ENCODE measurements at places on chromosomes 3 and 15.

DNA sequence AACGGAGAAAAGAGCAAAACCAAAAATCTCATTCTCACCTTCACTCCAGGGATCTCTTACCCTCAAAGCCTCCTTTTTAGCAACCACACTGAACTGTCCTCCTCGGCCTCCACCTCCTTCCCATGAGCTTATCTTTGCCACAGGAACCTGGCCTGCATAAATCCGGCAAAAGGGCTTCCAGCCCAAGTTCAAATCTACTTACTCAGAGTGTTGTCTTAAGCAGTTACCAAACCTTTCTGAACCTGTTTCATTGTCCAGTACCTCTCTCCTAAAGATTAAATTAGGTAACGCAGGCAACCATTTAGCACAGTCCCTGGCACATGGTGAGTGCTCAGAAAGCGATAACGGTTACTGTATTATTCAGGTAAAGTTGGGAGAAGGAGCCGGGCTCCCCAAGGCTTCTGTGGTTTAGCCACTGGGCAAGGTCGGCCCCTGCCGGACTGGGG is 777 bp downstream of the CIB1 start:
- DNase-seq, result no peak

- DNase-seq, result no peak
Measured at GRCh38 chr15:31869686-31870307, 160.5 kb upstream of the CHRNA7 start.

GRCh38 chr3:101846709-101847108 is 2.6 kb upstream of the NFKBIZ start:
- no peak for DNase-seq

DNA sequence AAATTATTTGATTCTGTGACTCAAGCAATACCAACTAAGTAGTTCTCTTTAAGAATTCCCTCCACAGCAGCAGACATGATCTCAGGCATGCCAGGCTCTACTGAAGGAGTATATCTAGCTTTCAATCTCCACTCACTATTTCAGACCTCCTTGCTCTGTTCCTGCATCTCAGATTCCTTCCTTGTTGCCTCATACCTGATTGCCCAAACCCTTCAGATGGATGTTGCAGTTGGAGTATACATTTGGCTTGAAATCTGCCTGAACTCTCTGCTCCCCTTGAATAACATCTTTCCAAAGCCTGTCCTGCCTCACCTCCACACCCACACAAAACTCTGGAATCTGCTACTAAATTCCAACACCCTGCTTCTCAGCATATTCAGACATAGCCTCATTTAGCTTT is 19.8 kb upstream of the TM4SF4 start:
- DNase-seq, result peak; percentile 71

DNA sequence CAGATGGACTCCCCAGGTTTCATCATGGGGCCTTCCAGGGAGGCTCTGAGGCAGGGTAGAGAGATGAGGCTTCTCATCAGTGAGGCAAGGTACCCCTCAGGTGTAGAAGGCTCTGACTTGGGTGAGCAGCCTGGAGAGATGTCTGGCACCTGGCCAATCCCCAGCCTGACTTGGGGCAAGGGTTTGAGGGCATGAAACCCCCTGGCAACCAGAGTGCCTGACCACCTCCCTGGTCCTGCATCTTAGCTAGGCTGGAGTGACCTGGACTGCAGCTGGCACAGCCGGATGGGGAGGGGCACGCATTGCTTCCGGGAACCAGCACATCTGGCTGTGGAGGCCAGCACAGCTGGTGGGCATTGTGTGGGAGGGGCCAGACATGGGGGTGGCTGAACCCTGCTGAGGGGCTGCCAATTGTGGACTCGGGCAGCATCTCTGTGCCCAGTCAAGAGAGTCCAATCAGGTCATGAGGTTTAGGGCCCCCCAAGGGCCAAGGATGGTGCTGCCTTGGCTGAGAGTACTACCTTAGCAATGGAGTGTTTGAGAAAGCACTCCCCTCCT is 1.9 kb downstream of the ZBTB47 start:
- DNase-seq, result no peak

GRCh38 chr15:45573961-45574629 is 13.1 kb upstream of the BLOC1S6 start:
- DNase-seq, result peak; percentile 10

DNA sequence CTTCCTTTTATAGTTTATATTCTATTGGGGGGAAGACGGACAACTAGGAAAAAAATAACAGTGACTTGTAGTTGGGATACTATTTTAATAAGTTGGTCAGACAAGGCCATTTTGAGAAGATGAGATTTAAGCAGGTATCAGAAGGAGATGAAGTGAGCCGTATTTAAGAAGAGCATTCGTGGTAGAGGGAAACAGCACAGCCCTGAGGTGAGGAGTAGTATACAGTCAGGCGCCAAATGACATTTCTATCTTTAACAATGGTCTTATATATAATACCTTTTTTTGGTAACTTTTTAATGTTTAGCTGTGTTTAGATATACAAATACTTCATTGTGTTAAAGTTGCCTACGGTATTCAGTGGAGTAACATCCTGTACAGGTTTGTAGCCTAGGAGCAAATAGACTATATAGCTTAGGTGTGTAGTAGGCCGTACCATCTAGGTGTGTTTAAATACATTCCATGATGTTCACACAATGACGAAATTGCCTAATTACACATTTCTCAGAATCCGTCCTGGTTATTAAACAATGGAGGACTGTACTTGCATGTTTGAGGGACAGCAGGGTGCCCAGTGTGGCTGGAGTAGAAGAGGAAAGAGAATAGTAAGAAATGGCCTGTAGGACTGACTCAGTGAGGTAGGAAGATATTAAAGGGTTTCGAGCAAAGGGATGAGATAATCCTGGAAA is 1.6 kb downstream of the NKTR start:
- no peak for DNase-seq

- no peak for DNase-seq
Measured at GRCh38 chr3:141462176-141462859, 24.5 kb upstream of the RASA2 start.

DNA sequence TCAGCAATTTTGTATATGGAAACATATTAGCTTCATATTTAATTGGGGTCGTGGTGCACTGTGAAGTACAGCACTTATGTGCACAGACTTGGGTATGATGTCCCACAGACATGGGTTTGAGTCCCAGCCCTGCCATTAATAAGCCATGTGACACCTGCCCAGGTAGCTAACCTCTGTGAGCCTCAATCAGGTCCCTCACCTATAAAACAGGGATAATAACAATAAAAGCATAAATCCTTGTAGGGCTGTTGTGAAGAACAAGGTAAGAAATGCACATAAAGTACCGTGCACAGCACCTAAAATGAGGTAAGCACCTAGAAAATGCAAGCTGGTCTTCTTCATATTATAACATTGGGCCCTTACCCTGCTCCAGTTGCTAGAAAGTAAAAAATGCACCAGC is 173.5 kb upstream of the WNT5A start:
- no peak for DNase-seq

DNA sequence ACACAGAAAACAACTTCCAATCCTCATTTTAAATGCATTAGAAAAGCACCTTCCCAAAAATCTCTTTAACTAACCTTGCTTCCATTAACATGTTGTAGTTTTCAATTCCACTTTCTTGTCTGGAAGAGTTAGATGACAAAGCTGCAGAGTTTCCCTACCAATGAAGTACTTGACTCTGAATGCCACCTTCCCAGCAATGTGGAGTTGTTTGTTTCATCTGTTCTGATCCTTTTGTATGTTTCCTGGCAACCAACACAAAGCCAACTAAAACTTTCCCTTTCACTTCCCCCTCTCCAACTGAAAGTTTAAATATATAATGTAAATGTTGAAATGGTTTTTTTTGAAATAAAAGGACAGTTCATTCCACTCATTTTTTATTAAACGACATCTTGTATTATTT is at the start of gene WDR49:
WDR49 (minus strand) TSS at position 183 of the 400 bp plus-strand sequence. CDS start 517 bp downstream, outside the sequence.
- DNase-seq, result no peak

DNA sequence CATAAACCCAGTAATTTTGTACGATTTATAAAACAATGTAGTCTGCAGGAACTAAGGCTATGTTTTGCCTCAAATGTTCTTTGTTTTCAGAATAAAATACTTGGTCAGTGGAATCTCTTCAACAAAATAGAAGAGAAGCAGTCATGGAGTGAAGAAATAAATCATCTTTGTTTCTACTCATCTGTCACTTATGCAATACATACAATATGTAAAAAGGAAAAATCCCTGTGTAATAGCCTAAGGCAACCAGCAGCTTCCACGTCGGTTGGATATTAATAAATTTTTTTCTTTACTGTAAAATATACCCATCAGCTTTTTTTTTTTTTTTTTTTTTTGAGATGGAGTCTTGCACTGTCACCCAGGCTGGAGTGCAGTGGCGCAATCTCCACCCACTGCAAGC is 5.2 kb upstream of the WDR5B start:
- no peak for DNase-seq

- DNase-seq, result no peak
Measured at GRCh38 chr15:60583946-60584345, 105.0 kb upstream of the ICE2 start.

GRCh38 chr3:17865631-17866030 is 123.2 kb upstream of the TBC1D5 start:
- DNase-seq, result no peak

GRCh38 chr3:17078926-17079465 is 194.2 kb downstream of the PLCL2 start:
- no peak for DNase-seq

GRCh38 chr15:49223536-49224274 is 53.7 kb downstream of the GALK2 start:
- DNase-seq, result peak; percentile 43

- peak; percentile 11 for DNase-seq
Measured at GRCh38 chr15:95371664-95372063, 958.8 kb upstream of the NR2F2 start.

GRCh38 chr3:3154879-3155610 is 24.4 kb downstream of the CRBN start:
- DNase-seq, result no peak

GRCh38 chr3:108333961-108334360 is 37.6 kb downstream of the HHLA2 start:
- DNase-seq, result no peak

GRCh38 chr15:46933332-46933731 is 784.0 kb upstream of the SEMA6D start:
- DNase-seq, result no peak
